ENCODE measurements at places on chromosomes 13 and 19. TPM values are rescaled to one million over a fixed set of nuclear protein-coding genes. Genes with fewer than 3 reads are reported as not detected.

Gene ZNF845
- 9.9 TPM for total RNA-seq

Gene B3GNT3
- not detected for total RNA-seq

Gene TJP3
- total RNA-seq = not detected

Gene TMEM255B
- total RNA-seq = 1.1 TPM

Gene TGFBR3L
- 1.7 TPM for total RNA-seq

Gene NALCN
- 32.8 TPM for total RNA-seq

Gene PSPN
- total RNA-seq = 0.96 TPM

Gene ISOC2
- total RNA-seq = 52.3 TPM

All from regular cardiac myocyte (primary cell).